Immature natural killer cell (primary cell): ENCODE measurements at places on chromosomes 12 and 14. TPM values are rescaled to one million over a fixed set of nuclear protein-coding genes. Genes with fewer than 3 reads are reported as not detected.

ZBTB25 gene
- polyA plus RNA-seq = 23.1 TPM

NGB gene
- not detected for polyA plus RNA-seq

GPRC5D gene
- not detected for polyA plus RNA-seq

CD9 gene
- polyA plus RNA-seq = 2.1 TPM

DNA sequence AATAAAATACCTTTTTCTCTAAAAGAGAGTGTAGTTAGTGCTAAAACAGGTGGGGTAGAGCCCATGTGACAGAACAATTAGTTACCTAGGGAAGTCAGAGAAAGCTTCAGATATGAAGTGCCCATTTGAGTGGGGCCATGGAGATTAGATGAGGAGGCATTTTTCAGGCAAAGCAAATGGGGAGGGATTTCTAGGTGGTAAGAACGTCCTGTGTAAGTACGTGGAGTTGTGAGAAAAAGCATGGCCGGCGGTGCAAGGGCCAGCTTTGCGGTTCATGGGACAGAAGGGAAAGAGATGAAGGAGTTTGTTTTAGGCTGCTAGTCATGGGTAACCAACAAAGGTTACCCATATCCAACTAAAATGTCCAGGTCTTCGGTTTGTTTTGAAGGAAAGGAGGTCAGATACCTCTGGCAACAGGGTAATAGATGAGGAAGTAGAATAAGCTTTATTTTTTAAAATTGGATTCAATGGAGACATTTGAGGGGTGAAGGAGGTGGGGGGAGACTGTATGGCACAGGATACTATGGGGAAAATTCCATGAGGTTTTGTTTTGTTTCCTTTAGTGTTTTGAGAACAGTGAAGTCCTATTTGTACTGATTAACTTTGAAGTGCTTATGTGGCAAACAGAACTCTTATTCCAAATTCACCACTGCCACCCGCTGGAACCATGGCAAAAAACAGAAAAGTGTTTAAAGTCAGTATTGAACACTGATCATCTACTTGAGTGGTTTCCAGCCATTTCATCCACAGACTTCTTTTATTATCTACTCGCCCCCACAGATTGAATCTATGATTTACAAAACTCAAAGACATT is 10.0 kb upstream of the SNRPF start:
- DNase-seq = no peak

- no peak for DNase-seq
Observed at GRCh38 chr14:97644365-97644764, 847.2 kb downstream of the VRK1 start.

DNA sequence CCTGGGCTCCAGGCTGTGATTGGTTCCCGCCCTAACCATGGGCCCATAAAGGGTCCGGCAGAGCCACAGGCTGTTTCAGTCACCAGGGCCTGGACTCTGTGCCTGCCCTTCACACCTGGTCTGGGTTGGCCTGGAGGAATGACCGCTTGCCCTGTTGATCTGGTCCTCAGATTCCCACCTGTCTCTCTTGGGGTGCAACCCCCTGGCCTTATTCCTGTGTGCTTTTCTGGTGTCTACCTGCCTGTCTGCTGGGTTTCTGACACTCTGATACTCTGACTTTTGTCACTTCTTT is 2.9 kb upstream of the KRT83 start:
- DNase-seq = no peak

GRCh38 chr14:99758872-99759545 is 34.2 kb upstream of the EML1 start:
- DNase-seq = no peak

- no peak for DNase-seq
Observed at GRCh38 chr14:23442721-23443356, 7.4 kb upstream of the MYH7 start.

DNA sequence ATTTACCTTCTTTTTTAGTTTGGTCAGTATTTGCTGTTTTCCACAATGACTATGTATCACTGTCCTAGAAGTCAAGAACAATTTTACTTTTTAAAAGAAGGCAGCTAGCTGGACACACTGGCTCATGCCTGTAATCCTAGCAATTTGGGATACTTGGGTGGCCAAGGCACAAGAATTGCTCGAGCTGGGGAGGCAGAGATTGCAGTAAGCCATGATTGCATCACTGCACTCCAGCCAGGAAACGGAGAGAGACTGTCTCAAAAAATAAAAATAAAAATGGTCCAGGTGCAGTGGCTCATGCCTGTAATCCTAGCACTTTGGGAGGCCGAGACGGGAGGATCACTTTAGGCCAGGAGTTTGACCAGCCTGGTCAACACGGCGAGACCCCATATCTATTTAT is 28.3 kb downstream of the MDM1 start:
- DNase-seq = no peak

- no peak for DNase-seq
Observed at GRCh38 chr14:66281036-66281776, 205.0 kb upstream of the CCDC196 start.

DNA sequence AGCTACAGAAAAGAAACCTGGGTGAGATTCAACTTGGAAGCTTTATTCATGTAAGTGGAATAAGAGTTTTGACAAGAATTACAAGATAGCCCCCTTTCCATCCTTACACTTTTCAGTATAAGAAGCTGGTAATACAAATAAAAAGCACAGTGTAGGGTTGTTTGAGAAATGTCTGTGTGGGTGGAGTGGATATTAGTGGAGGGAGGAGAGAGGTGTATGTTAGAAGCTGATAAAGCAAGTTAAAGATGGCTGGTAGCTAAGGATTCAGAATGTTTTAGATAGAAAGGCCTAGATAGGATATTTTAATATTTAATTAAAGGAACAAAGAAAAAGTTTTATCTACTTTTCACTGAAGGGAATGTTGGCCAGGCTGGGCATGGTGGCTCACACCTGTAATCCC is 12.5 kb downstream of the CFAP54 start:
- no peak for DNase-seq

- peak; percentile 60 for DNase-seq
Observed at GRCh38 chr14:94001501-94002396, 4.6 kb downstream of the CCDC197 start.

DNA sequence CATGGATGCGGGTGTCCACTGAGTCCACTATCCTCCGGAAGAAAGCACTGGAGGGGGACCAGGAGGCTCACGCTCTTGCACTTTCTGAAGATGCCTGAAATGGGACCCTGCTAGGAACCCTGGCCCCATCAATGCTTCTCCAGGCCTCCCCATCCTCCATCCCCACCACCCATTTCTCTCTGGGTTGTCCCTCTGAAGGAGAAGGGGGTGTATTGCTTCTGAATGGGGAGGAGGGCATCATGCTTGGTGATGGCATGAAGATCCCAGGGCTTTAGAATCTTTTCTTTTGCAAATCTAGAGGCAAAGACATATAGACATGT is 681 bp upstream of the JPH4 start:
- no peak for DNase-seq
